Activated CD8-positive, alpha-beta memory T cell treated with anti-CD3 and anti-CD28 coated beads for 1 hour (primary cell): ENCODE measurements at places on chromosomes 1 and 21.
A peak's percentile ranks its signal among the peaks of the same experiment; 100 is the strongest.

DNA sequence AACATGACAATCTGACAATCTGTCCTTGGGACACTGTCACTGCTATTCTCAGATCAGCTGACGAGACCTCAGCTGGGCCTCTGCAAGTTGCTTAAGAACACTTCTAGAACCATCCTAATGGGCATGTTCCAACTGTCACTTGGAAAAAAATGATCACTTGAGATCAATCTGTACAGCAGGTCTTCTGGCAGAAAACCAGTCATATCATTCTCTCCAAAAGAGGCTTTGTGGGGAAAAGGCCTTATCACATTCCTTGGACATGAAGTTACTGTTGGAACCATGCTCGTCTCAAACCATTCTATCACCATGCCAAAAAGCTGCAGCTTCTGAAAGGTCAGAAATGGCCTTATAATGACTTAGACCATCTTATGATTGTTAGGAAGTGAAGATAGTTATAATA lies 744.2 kb downstream of the USP25 start:
- DNase-seq, result no peak

- peak; percentile 28 for DNase-seq
Observed at GRCh38 chr1:148263128-148263905, 111.2 kb upstream of the NBPF11 start.

- no peak for DNase-seq
Observed at GRCh38 chr21:16488042-16488441, 758.3 kb downstream of the USP25 start.

DNA sequence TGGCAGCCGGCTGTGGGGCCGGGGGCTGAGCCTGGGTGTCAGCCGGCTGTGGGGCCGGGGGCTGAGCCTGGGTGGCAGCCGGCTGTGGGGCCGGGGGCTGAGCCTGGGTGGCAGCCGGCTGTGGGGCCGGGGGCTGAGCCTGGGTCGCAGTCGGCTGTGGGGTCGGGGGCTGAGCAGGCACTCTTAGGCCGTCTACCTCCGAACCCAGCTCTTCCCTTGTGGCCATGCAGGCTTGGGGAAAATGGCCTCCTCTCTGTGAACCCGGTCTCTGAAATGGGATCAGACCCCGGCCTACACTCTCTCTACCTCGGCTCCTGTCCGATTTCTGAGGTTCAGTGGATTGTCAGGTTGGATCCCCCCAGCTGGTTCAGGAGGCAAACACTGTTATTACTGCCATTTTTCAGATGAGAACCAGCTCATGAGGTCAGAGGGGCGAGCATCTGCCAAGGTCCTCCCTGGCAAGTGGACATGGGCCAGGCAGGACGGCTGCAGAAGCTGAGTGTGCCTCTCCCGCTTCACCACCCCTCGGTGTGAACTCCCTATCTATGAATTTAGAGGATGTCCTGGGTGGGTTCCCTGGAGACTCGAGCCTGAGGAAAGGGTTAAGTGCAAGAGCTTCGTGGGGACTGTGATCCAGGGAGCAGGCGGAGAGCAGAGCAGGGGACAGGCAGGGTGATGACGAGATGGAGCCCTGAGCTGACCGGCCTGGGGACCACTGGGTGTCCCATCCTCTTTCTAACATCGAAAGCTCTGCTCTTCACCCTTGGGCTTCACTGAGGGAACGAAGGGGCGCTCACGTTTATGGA lies 10.9 kb upstream of the COL18A1 start:
- no peak for DNase-seq

- no peak for DNase-seq
Observed at GRCh38 chr1:29593601-29594382, 357.5 kb downstream of the PTPRU start.

- DNase-seq, result no peak
Observed at GRCh38 chr1:11858613-11858967, at the start of gene NPPB. NPPB (minus strand) TSS chr1:11858945; CDS start chr1:11858833, 112 bp downstream.

DNA sequence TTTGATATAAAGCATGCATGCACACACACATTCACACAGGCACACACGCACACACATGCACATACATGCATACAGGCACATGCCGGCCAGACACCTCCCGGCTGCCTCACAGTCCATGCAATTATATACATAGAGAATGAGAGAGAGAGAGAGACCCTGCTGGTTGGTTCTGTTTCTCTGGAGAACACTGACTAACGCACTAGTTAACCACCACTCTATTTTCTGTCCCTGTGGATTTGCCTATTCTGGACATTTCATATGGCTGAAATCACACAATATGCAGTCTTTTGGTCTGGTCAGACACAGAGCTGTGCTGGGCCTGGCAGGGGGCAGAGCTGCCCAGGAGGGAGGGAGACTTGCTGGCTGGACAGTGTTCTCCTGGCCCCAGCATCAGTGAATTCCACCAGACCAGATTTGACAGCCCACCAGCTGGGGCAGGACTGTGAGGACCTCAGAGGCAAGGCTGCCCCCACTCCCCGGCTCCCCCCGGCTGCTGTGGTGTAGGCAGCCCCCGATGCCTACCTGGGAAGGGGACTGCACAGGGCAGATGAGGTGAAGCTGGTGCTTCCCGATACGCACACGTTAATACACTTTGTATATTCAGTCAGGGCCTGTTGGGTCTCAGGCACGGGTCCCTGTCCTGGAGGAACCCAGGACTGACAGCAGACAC lies 152.2 kb downstream of the NPHP4 start:
- no peak for DNase-seq

DNA sequence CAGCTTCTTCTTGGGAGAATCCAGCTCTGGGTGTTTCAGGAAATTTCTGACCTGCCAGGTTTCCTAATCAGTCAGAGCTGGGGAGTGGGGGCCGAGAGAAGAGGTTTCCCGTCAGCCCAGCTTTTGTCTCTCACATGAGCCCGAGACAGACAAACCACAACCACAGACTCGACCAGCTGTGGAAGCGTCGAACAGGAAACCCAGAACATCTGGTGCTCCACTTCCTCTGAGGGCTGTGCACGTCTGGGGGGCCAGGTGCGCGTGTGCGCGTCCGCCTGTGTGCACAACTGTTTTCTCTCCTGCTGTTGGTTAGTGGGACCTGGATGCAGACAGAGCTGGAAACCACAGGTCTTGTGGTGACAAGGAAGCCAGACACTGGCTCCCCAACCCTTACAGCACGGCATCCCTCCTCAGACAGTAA lies 113.0 kb upstream of the SLC25A33 start:
- DNase-seq, result peak; percentile 48

- no peak for DNase-seq
Observed at GRCh38 chr1:114149211-114149610, 4.5 kb downstream of the SYT6 start.

DNA sequence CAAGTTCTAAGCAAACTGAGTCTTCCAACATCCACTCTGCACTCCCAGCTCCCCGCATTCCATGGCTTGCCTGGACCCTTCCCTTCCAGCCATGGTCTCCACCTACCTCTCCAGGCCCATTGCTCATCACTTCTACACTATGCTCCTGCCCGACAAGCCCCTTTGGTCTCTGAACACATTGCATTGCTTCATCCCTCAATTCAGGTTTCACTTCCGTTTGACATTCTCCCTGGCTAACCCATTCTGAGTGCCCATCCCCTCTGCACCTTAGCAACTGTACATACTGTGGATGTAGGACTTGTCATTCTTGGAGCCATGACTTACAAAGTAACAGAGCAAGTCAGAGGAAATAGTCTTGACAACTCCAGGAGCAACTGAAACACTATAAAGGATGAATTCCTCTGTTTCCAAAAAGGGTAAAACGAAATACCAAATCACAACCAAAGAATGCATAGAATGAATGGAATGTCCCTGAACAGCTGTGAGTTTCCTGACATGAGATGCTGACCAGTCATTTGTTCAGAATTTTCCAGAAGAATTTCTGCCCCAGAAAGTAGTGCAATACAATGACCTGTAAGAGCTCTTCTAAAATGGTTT lies 66.7 kb downstream of the KCNJ6 start:
- DNase-seq, result no peak

DNA sequence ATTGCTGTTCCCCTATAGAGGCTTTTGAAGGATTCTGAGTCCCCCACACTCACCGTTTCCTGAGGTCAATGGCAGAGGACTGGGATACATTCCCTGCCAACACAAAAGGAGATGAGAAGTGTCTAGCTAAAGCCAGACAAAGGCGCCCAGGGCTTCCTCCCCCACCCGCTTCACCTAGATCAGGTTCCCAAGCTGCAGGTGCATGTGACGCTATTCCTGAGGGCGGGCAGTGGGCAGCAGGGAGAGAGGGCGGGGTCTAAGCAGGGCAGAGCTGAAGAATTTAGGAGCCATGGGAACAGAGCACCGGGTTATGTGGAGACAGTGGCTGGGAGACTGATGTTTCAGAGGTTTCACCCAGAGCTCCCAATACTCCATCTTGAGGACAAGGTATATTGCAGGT lies 6.0 kb upstream of the ARHGEF2 start:
- DNase-seq, result no peak

- no peak for DNase-seq
Observed at GRCh38 chr1:199033661-199034060, 394.8 kb downstream of the PTPRC start.

- peak; percentile 96 for DNase-seq
Observed at GRCh38 chr1:1324524-1325287, at the start of the genes CPTP and INTS11. CPTP (plus strand) TSS chr1:1324802; CDS start chr1:1326911, 2,109 bp downstream. INTS11 (minus strand) TSS chr1:1324660; CDS start chr1:1324608, 52 bp downstream.

GRCh38 chr1:233367057-233367803 lies 39.7 kb downstream of the MAP3K21 start:
- DNase-seq, result no peak

DNA sequence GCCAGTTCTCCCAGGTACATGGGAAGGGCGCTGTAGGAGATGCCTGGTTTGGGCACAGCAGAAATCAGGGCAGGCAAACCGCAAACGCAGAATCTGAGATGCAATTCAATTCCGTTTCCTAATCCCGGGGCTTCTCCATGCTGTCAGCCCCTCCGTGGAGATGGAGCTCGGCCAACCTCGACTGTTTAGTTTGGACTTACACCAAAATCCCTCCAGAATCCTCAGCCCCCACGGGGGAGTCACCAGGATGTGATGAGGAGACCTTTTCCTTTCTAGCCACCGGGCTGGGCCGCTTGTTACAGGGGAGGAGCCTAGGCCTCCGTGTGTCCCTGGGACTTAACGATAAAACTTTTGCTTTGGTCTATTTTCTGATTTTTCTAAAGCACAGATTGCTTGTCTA lies 7.9 kb downstream of the SLC2A7 start:
- no peak for DNase-seq

DNA sequence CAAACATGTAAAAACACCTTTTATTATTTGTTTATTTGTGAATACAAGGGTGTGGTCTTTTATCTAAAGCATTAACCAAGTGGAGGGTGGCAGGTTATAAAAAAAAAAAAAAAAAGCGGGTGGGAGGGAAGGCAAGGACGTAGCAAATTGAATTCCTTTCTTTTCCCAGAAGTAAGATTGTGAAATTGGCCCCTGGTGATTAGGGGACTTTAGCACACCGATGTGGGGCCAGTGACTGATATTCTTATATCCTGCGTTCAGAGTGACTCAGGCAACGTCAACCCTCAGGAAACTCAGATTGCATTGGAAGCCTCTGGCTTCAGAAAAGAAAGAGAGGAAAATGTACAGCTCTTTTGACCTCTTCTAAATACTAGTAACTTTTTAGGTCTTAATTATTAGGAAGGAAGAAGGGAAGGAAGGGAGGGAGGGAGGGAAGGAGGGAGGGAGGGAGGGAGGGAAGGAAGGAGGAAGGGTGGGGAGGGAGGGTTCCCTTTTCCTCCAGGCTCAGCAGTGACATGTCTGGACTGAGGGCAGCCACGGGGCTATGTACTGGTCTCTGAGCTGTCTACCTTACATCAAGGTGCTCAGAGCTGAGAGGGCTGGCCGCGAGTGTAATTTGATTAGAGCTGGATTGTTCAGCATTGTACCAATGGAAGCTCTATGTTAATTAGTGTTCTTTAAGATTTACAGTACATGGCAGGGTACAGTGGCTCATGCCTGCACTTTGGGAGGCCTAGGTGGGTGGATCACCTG lies 30.2 kb downstream of the EVA1C start:
- DNase-seq, result no peak

- no peak for DNase-seq
Observed at GRCh38 chr1:65493802-65494201, 73.3 kb downstream of the LEPR start.
